ENCODE measurements at places on chromosomes 4 and X. TPM values are rescaled to one million over a fixed set of nuclear protein-coding genes. Genes with fewer than 3 reads are reported as not detected.

SSX5 gene
- total RNA-seq, result not detected

DSPP gene
- not detected for total RNA-seq

DMRTC1 gene
- total RNA-seq, result not detected

PLK4 gene
- not detected for total RNA-seq

JAKMIP1 gene
- not detected for total RNA-seq

COL4A6 gene
- total RNA-seq, result 0.55 TPM

DKK2 gene
- total RNA-seq, result 1.3 TPM

HOPX gene
- 6.6 TPM for total RNA-seq

GRCh38 chrX:132086672-132087071 lies 41.1 kb downstream of the FRMD7 start:
- no peaks in the 10 kb centered on the region for H3K36me3 ChIP-seq
- H3K4me3 ChIP-seq, result no peak overlapping the region
- no peak for DNase-seq
- no peak overlapping the region for H3K27ac ChIP-seq

GRCh38 chr4:81745050-81745449 lies 273.3 kb upstream of the RASGEF1B start:
- H3K27ac ChIP-seq, result no peak overlapping the region
- H3K36me3 ChIP-seq, result no peaks in the 10 kb centered on the region
- H3K27me3 ChIP-seq, result no peaks in the 10 kb centered on the region
- no peak for DNase-seq
- no peaks in the 10 kb centered on the region for H3K4me1 ChIP-seq

DNA sequence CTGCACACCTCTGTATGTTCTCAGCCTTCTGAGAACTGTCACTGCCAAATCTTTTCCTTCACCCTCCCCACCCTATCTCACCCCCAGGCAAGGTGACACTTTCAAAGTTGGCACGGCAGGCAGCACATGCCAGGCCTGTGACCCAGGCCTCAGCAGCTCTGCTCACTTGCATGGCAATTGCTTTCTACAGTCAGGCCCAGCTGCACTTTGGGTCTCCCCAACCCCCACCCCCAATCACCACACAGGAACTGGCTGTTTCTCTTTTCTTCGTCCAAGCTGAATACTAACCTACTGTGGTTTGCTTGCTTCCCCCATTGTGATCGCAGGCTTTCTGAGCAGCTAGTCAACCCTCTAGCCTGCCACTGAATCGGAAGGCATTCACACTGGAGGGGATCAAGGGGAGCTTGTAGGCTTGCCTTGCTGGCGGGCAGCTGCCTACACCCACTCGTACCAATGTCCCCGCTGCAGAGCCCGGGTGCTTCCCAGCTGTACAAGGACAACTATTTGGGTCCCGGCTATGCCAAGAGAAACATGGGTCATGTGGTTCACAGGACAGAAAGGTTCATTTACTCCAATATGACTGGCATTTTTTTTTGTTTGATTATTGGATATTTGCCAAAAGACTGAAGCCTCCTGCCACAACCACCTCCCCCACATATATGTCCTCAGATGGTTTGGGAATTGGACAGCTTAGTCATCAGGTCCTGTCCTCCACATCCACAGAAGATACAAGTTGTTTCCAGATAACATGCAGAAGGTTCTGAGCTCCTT lies 28.1 kb downstream of the SLC25A43 start:
- no peaks in the 10 kb centered on the region for H3K36me3 ChIP-seq
- peak; percentile 35 for DNase-seq
- no peaks in the 10 kb centered on the region for H3K27me3 ChIP-seq

DNA sequence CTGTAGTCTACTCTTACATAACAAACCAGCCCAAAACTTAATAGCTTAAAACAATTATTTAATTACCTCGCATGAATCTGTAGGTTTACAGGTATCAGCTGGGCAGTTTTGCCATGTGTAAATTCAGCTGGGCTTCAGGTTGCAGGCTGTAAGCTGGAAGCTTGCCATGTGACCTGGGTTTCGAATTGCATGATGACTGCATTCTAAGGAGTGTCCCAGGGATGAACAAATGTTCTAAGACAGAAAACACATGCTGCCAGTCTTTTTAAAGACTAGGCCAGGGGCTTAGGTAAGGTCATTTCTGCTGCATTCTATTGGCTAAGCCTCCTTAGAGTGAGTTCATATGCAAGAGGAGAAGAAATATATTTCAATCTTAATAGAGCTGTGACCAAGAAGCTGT lies 44.8 kb downstream of the GRIA2 start:
- H3K36me3 ChIP-seq, result no peaks in the 10 kb centered on the region
- DNase-seq, result no peak

GRCh38 chr4:92996533-92996932 lies 692.8 kb downstream of the GRID2 start:
- no peak overlapping the region for H3K27ac ChIP-seq
- H3K4me3 ChIP-seq, result no peak overlapping the region
- no peaks in the 10 kb centered on the region for H3K36me3 ChIP-seq
- no peaks in the 10 kb centered on the region for H3K27me3 ChIP-seq
- no peak for DNase-seq

DNA sequence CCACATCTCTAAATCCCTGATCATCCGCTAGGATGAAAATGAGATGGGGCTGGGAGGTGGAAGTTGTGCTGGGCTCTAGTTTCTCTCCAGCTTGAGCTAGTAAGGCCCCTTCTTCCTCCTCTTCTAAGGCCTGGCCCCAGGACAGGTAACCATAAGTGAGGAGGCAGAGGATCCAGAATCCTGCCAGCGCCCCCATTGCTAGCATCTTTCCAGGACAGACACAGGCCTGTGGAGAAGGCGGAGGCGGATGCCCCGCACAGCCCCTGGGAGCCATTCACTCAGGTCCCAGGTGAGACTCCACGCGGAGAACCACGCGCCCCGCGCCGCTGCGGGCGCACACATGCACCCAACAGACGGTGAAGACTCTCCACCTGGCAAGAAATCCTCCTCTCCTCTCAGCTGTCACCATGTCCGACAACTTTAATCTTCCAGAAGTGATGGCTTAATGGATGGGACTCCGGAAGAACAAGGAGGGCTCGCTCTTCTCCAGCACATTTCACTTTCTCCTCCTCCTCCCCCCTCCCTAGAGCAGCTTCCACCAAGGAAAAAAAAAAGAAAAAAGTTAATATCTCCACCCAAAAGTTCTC lies 793 bp downstream of the ARSJ start:
- no peaks in the 10 kb centered on the region for H3K36me3 ChIP-seq
- peak overlapping the region; percentile 86 for H3K27ac ChIP-seq
- DNase-seq, result no peak
- peak overlapping the region; percentile 49 for H3K4me3 ChIP-seq
- peaks cover 20% of the 10 kb centered on the region for H3K4me1 ChIP-seq
- H3K27me3 ChIP-seq, result peaks cover 3% of the 10 kb centered on the region

- peak; percentile 50 for DNase-seq
- no peak overlapping the region for H3K4me3 ChIP-seq
- H3K36me3 ChIP-seq, result no peaks in the 10 kb centered on the region
- no peaks in the 10 kb centered on the region for H3K27me3 ChIP-seq
Observed at GRCh38 chrX:106401965-106402559, 209.7 kb upstream of the RADX start.

DNA sequence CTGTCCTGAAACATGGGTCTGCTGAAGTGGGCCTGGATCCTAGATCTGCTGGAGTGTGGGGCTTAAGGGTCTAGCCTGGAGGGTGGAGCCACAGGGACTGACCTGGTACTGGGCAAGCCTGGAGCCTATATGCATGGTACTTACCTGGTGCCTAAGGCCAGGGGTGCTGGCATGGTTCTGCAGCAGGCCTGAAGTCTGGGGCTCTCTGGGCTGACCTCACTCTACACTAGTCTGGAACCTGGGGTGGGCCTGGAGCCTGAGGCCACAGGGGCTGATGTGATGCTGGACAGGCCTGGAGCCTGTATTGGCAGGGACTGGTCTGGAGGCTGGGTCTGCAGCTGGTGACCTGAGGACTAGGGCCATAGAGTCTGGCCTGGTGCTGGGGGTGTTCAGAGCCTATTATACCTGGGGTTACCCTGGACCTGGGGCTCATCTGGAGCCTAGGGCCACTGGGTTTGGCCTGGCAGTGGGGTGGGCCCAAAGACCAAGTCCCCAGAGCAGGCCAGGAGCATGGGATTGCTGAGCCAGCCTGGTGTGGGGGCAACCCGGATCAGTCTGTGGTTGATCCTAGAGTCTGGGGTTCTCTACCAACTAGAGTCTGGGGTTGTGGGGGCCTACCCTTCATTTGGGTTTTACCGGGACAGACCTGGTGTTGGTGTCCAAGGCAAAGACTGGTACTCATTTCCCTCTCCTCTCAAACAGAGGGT lies 179.6 kb downstream of the SLC4A4 start:
- H3K27ac ChIP-seq, result no peak overlapping the region
- no peaks in the 10 kb centered on the region for H3K27me3 ChIP-seq

DNA sequence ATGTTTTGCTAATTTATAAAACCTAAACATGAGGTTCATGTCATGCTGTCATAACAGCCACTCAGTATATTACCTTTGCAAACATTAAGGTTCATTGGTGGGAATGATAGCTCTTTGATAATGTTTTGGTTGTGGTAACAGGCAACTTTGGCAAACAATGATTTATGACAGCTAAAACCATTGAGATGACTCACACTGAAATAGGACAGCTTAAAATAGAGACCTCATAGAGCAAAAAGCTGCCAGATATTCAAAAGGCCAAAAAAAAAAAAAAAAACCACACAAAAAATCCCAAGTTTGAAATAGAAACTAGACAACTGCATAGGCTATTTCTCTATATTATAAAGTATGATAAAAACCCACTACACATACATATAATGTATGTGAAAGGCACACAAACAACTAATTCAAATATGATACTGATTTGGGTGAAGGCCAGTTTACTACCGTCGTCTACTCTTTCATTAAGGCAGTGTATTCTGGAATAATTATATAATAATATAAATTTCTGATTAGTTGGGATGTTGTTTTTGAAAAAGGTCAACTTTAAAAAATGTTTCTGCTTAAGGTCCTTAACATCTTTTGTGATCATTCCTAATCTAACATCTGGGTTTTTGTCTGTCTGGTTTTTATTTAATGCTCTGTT lies 646.0 kb upstream of the PITX2 start:
- no peaks in the 10 kb centered on the region for H3K4me1 ChIP-seq
- no peaks in the 10 kb centered on the region for H3K27me3 ChIP-seq
- H3K4me3 ChIP-seq, result no peak overlapping the region

DNA sequence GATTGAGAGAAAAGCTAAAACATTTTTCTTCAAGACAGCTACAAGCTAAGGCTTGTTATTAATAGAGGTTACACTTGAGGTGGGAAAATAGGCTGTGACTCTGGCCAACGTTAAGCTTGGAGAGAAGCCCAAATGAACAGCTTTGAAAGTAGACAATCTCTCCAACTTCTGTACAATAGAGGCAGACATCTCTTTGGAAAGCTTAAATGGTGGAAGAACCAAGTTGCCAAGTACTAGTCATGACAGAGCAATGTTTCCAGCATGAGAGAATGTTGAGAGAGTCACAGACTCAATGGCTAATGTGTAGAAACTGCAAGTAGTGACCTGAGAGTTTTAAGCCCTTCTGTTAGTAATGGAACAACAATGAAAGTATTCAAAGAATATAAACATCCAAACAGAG lies 298.1 kb downstream of the INPP4B start:
- no peak overlapping the region for H3K27ac ChIP-seq
- no peaks in the 10 kb centered on the region for H3K27me3 ChIP-seq
- no peak for DNase-seq
- no peak overlapping the region for H3K4me3 ChIP-seq
- H3K4me1 ChIP-seq, result peaks cover 20% of the 10 kb centered on the region

- H3K27ac ChIP-seq, result no peak overlapping the region
- no peak overlapping the region for H3K4me3 ChIP-seq
- no peak for DNase-seq
- H3K27me3 ChIP-seq, result no peaks in the 10 kb centered on the region
Observed at GRCh38 chrX:68988865-68989264, 160.0 kb downstream of the EFNB1 start.

DNA sequence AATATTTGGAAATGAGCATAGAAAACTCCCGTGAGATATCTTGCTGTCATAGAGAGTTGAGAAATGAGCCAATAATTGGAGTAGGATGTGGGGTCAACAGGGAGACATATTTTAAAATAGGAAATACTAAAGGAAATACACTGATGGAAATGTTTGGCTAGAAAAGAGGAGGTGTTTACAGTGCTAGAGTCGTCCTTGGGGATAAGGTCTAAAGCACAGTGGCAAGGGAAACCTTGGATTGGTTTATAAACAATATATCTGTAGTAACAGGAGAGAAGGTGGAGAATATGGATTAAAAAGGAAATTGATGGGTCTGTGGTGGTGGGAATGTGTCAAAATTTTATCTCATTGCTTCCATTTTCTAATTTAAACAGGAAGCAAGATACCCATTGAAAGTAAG lies 82.1 kb downstream of the PPEF2 start:
- H3K27ac ChIP-seq, result no peak overlapping the region
- no peak overlapping the region for H3K4me3 ChIP-seq
- no peaks in the 10 kb centered on the region for H3K36me3 ChIP-seq
- no peak for DNase-seq
- no peaks in the 10 kb centered on the region for H3K27me3 ChIP-seq
- H3K4me1 ChIP-seq, result no peaks in the 10 kb centered on the region

DNA sequence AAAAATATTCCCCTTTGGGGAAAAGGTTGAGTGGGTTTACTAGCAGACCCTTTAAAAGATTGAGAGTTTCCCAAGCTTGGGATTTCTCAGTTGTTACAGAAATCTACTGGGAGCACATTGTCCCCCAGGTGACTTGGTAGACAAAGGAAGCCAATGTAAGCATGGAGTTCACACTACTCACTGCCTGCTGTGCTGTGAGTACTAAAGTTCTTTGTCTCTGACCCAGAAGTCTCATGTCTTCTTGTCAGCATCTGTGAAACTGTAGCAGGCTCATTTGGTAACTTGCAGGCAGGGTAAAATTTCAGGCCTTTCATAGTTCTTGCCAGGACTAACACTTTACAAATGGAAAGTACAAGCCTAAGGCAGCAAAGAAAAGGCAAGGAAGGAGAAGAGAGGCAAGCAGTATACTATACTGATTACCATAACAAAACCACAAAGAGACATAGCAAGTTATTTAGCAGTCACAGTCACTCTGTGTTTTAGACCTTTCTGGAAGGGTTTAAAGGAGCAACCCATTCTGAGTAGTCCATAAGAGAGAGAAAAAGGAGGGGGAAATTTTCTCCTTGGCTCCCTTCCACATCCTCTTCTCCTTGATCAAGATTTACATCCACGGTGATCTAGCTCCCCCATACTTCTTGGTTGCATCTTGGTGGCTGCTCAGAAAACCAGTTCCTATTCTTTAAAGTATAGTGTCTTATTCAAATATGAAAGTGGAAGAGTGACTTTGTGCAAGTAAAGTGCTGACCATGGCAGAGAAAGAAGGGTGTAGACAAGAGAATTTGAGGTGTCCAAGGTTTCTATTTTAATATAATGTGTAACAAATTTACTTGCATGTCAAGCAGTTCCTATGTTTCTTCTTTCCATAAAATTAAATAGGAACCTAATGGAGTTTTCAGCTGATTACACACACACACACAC lies 160.0 kb upstream of the PDE5A start:
- no peaks in the 10 kb centered on the region for H3K27me3 ChIP-seq
- DNase-seq, result no peak

DNA sequence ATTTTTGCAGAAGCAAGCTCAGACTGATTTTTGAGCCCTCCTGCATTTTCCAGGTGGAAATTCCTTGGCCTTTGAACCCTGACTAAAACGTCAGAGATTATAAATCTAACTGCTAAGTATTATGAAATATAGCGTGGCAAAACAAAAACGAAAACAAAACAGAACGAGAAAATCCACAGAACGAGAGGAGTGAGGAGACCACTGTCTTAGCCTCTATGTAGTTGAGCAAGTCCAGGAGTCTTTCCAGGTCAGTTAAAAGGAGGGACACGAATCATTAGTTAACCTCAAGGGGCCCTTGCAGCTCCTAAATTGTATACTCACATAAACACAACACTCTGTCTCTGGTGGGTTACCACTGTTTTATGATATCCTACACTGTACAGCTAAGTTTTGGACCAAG lies 80.2 kb downstream of the SYNPO2 start:
- peak overlapping the region; percentile 2 for H3K4me3 ChIP-seq
- peak overlapping the region; percentile 88 for H3K27ac ChIP-seq
- peaks cover 24% of the 10 kb centered on the region for H3K4me1 ChIP-seq
- H3K36me3 ChIP-seq, result no peaks in the 10 kb centered on the region
- no peaks in the 10 kb centered on the region for H3K27me3 ChIP-seq

All from transverse colon (tissue), 4 donors.